ENCODE measurements at places on chromosomes 3 and 15. TPM values are rescaled to one million over a fixed set of nuclear protein-coding genes. Genes with fewer than 3 reads are reported as not detected.

DNA sequence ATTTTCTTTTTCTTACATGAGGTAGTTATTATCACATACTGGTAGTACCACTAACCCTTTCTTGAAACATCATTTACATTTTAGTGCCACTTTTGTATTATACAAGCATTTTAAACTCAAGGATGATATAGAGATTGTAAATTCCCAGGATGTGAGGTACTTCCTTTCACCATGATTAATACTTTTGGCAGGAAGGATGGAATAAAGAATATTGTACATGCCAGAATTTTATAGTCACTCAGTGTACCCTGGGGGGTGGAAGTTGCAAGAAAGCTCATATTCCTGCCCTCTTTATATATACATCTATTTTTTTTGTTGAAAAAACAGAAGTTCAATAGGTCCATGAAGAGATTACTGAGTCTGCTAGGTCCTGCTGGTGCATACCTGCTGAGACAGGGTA lies 141.0 kb upstream of the PLSCR5 start:
- no peaks in the 10 kb centered on the region for H3K27me3 ChIP-seq
- H3K4me1 ChIP-seq = no peaks in the 10 kb centered on the region
- H3K27ac ChIP-seq = no peak overlapping the region
- DNase-seq = no peak

DNA sequence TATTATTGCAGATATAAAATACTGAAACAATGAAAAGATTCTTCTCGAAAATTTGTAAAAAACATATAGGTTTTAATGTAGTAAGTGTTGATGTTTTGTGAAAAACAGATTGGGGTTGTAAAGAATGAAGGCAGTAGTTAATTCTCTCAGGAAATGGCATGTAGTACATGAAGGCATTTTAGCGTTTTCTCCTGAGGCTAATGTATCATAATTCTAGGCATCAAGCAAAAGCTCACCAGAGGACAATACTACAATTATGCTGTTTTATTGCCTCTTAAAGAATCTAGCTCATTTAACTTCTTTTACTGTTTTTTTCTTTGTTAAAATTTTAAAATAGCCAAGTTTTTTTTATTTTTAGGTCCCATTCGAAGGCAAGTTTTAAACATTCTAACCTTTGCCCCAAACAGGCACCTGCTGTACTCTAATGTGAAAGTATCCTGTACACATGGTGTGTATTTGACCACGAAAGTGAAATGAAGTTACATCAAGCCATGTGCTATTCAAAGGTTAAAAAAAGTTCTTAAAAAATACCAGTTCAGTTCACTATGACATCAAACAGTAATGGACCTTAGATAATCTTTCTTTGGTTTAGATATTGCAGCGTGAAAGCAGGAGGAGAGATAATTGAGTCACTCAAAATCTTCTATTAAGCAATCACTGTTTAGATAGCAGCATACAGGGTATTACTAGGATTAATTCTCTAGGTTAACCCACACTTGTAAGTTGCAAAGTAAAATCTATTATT lies 163.6 kb downstream of the ECT2 start:
- no peak overlapping the region for H3K4me3 ChIP-seq
- DNase-seq = no peak
- H3K4me1 ChIP-seq = no peaks in the 10 kb centered on the region
- H3K36me3 ChIP-seq = no peaks in the 10 kb centered on the region
- no peaks in the 10 kb centered on the region for H3K27me3 ChIP-seq
- H3K27ac ChIP-seq = no peak overlapping the region

DNA sequence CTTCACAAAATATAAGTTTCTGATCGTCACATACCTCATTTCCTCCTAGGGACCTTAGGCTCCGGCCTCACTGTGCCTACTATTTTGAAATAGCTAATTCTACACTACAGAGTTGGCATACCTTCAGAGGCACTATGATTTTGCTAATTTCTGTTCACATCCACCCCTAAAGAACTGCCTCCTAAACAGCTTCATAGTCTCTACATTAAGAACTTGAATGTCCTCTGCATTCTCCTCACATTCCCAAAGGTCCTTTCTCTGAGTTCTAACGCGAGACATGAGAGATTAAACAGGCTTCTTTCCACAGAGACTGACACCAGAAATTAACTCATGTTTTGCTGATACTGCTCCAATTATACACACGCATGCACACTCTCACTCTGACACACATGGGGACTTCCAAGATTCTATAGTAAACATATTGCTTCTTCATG lies 75.5 kb downstream of the DLG1 start:
- H3K27me3 ChIP-seq = no peaks in the 10 kb centered on the region
- H3K4me1 ChIP-seq = peaks cover 28% of the 10 kb centered on the region
- H3K4me3 ChIP-seq = no peak overlapping the region
- no peak overlapping the region for H3K27ac ChIP-seq
- no peaks in the 10 kb centered on the region for H3K36me3 ChIP-seq

DNA sequence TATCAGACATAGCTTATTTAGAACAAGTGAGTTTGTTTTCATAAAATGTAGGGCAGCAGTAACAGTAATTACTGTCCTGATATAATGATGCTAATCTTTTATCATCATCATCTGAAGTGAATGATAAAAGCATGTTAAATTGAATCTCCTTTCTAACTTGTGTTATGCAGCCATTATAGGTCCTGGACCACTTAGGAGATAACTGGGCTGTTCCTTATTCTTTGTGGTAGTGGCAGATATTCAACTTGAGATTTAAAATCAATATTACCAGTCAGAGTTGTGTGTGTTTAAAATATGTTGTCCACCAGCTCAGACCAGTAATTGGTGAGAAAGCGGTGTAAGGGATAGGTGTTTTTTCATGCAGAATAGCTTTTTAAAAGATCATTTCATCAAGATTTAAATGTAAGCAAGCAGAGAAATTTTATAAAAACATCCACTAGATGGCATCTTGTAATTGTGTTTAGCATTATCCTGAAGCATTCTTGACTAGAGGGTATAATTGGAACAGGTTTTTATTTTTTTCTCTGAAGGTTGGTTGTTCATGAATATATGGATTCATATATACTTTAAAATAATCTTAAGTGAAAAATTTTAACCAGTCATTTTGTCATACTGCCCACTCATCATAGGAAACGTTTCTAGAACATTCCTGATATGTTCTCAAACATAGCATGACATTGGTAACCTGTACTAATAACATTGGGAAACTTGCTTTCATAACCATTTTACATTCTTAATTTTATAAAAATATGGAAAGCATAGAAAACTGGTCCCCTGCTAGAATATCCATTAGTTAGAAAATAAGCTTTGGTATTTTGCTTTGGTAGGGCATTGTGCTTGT lies 153.9 kb downstream of the BBX start:
- DNase-seq = no peak
- peaks cover 15% of the 10 kb centered on the region for H3K4me1 ChIP-seq
- no peak overlapping the region for H3K4me3 ChIP-seq
- H3K27ac ChIP-seq = no peak overlapping the region
- H3K27me3 ChIP-seq = no peaks in the 10 kb centered on the region

DNA sequence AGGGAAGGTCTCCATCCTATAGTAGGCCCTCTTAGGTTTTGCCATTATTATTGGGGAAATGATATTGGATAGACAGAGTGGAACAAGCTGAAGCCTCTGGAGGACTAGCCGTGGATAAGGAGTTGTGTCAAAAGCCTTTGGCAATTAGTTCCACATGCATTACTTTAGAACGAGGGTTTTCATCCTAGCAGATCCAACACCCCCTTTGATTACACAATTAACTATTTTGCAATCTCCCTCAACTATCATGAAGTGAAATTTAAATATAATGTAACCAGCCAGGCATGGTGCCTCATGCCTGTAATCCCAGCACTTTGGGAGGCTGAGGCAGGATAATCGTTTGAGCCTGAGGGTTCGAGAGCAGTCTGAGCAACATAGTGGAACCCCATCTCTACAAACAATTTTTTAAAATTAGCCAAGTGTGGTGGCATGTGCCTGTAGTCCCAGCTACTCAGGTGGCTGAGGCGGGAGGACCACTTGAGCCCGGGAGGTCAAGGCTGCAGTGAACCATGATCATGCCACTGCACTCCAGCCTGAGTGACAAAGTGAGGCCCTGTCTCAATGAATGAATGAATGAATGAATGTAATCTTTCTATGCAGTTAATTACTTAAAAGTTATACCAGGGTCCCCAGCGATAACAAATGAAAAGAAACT lies 56.8 kb downstream of the PXYLP1 start:
- no peaks in the 10 kb centered on the region for H3K27me3 ChIP-seq
- H3K4me1 ChIP-seq = peaks cover 2% of the 10 kb centered on the region
- DNase-seq = no peak
- no peak overlapping the region for H3K27ac ChIP-seq
- no peak overlapping the region for H3K4me3 ChIP-seq

GRCh38 chr3:178513546-178514380 lies 22.5 kb upstream of the KCNMB2 start:
- no peak overlapping the region for H3K4me3 ChIP-seq
- H3K27me3 ChIP-seq = no peaks in the 10 kb centered on the region
- H3K36me3 ChIP-seq = no peaks in the 10 kb centered on the region
- no peaks in the 10 kb centered on the region for H3K4me1 ChIP-seq

DNA sequence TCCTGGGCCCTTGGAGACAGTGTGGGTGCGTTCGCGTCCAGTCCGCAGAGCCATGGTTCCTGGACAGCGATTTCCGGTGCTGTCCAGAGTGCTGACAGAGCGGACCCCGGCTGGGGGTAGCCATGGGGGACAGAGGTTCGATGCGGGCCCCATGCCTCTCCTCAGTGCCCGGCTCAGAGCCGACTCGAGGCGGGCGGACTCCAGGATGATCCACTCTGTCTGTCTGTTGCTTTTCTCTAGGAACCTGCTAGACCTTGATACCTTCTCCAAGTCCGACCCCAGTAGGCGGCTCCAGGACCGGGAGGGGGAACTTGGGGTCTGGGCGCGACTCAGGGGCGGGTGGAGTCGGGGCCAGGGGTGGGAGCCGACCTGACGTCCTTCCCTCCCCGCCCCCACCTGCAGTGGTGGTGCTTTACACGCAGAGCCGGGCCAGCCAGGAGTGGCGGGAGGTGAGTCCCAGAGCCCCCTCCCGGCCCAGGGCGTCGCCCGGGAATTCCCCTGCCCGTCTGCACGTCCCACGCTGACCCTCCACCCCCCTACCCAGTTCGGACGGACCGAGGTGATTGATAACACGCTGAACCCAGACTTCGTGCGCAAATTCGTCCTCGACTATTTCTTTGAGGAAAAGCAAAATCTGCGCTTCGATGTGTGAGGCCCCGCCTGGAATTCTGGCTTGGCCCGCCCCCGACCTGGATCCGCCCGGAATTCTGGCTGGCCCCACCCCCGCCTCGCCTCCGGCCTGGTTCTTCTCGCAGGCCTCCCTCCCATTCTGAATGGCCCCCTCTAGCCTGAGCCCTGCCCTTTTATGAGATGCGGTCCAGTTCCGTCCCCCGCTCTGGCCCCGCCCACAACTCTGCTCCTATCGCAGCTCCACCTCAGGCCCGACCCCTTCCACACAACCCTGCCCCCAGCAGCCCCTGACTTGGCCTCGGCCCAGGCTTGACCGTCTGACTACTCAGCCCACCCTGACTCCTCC lies 1.0 kb downstream of the CPNE9 start:
- peak overlapping the region; percentile 46 for H3K4me3 ChIP-seq
- peaks cover 12% of the 10 kb centered on the region for H3K4me1 ChIP-seq
- H3K27ac ChIP-seq = no peak overlapping the region

DNA sequence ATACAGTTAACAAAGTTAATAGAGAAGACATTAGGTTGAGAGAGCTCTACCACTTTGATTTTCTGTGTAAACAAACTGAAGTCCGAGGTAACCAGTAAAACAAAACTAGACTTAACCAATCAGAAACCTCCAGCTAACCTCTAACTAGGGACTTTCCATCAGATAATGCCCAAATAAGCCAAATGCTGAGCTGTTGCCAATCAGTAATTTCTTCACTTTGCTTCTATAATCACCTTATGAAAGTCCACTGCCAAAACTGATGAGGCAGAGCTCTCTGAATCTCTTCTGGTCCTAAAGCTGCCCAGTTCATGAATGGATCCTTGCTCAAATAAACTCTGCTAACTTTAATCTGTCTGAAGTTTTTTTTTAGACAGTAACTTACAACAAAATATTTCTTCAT lies 448.0 kb upstream of the NECTIN3 start:
- H3K36me3 ChIP-seq = no peaks in the 10 kb centered on the region
- DNase-seq = no peak
- H3K4me1 ChIP-seq = no peaks in the 10 kb centered on the region
- no peak overlapping the region for H3K4me3 ChIP-seq
- H3K27ac ChIP-seq = no peak overlapping the region

DNA sequence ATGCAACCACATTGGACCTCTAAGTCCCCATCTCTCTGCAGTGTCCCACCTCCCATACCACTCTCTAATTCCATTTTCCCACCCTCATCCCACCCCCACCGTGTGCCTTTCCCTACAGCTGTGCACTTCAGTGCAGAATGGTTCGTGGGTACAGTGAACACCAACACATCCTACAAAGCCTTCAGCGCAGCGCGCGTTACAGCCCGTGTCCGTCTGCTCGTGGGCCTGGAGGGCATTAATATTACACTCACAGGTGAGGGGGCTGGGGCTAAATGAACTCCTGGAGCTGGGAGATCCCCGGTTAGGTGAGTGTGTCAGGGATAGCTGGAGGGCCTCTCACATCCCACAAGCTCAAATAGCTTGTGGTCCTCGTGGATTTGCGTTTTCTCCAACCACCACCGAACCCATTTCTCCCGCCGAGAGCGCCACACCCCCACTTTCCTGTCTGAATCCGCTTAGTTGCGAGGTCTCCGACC lies 1.9 kb downstream of the DUOXA2 start:
- H3K27me3 ChIP-seq = peaks cover 82% of the 10 kb centered on the region
- H3K4me3 ChIP-seq = no peak overlapping the region

DNA sequence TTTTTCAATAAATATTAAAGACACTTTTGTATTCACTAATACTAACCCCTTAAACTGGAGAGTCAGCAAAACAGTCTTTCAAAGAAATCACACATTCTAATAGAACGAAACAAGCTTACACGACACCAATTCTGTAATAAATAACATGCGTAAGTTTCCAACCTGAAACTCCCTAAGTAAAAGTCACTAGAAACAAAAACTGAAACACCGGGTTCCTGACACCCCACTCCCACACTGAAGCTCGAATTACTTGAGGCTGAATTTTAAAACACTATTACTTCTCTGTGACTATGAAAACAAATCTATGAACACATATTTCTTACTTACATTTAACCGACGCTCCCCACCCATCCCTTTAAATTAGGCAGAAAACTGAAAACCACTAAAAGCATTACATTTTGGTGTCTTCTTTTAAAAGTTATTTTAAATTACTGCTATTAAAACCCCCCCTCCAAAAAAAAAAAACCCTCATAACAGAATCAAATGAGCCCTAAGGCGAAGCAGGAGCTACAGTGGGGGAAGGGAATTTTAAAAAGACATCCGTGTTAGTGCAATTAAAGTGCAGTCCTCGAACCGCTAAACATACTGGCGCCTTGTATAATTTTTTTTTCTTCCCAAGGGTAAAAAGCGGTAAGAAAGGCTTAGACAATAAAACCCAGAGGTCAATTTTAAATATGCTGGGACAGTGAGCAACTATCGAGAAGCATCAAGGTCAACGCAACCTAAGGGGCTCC lies 878 bp downstream of the SPPL2A start:
- DNase-seq = no peak
- H3K36me3 ChIP-seq = no peaks in the 10 kb centered on the region
- H3K4me1 ChIP-seq = peaks cover 26% of the 10 kb centered on the region
- H3K4me3 ChIP-seq = peak overlapping the region; percentile 91

- no peak overlapping the region for H3K27ac ChIP-seq
- H3K4me1 ChIP-seq = peaks cover 11% of the 10 kb centered on the region
- no peak overlapping the region for H3K4me3 ChIP-seq
- DNase-seq = no peak
- no peaks in the 10 kb centered on the region for H3K36me3 ChIP-seq
These were observed 21.3 kb upstream of the NR2F2 start for GRCh38 chr15:96309143-96309660.

EHD4 gene
- 35.0 TPM for total RNA-seq

ACKR4 gene
- total RNA-seq = 8.5 TPM

HGD gene
- 1.7 TPM for total RNA-seq

IL17RC gene
- total RNA-seq = 27.2 TPM

SLC12A6 gene
- total RNA-seq = 59.7 TPM

C3orf62 gene
- 10.0 TPM for total RNA-seq

SAMMSON gene
- total RNA-seq = not detected

All from lower lobe of right lung (tissue), 2 donors.